NCI-H774 (cell line): ENCODE measurements at places on chromosomes 7 and 10.

- DNase-seq, result no peak
Observed at GRCh38 chr7:37497576-37497975, 48.9 kb upstream of the ELMO1 start.

GRCh38 chr10:93542358-93542791 lies 24.1 kb upstream of the FFAR4 start:
- peak; percentile 25 for DNase-seq

DNA sequence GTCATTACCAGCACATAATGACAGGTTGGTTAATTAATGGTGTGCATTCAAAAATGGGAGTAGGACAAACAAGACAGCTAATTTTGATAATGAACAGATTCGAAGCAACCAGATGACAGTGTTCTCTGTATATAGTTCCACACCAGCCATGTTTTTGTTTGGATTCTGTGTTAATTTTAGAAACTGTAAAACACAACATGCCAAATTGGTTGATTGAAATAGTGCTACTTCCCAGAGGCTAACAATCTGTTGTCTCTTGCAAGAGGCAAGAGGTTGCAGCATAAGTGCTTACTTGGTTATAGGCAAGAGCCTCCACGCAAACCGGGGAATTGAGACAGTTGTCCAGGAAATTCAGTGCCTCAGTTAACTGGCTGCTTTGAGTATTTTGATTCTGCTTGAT lies 170.2 kb upstream of the HABP2 start:
- DNase-seq, result no peak

- DNase-seq, result no peak
Observed at GRCh38 chr7:30694218-30694745, 12.0 kb upstream of the CRHR2 start.

DNA sequence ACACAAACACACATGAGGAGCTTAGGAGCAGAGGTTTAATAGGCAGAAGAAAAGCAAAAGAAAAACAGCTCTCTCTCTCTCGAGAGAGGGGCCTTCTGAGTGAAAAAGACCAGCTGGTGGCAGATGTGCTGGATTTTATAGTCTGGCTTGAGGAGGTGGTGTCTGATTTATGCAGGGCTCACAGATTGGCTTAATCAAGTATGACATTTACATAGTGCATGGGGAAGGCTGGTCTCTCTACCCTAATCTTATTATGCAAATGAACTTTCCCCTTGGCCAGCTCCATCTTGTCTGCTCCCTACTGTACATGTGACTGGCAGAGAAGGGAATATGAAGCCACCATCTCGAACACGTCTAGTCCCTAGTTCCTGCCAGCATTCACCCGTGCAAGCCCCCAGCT lies 219.5 kb upstream of the ZNF804B start:
- DNase-seq, result no peak

DNA sequence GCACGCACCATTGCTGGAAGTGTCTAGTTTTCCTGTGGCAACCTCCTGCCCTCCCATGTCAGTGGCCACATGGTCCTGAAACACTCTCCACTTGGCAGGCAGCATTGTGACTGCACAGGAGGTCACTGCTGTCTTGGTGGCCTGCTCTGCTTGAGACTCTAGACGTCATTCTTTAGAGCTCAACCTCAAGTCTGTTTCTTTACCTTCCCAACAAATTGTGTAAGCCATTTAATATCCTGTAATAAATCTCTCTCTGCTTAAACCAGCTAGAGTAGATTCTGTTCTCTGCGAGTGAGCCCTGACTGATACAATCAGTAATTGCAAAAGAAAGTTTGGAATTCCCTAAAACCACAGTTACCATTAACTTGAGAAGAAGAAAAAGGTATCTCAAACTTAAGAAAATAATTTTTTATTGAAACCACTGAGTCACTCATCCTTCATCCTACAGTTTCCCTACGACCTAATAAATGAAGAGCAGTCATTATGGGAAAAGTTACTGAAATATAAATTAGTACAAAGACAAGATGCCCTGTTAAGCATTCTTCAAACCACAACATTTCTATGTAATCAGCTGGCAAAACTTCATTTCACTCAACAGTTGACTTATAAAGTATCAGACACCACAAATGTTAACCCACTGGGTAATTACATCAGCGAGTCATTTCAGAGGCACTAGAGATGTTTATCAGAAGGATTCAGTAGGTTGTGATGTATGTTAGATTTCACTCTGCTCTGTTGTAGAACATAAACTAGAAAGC lies 18.0 kb downstream of the SLC25A13 start:
- DNase-seq, result no peak

- no peak for DNase-seq
Observed at GRCh38 chr10:77328272-77328816, 309.3 kb downstream of the KCNMA1 start.

DNA sequence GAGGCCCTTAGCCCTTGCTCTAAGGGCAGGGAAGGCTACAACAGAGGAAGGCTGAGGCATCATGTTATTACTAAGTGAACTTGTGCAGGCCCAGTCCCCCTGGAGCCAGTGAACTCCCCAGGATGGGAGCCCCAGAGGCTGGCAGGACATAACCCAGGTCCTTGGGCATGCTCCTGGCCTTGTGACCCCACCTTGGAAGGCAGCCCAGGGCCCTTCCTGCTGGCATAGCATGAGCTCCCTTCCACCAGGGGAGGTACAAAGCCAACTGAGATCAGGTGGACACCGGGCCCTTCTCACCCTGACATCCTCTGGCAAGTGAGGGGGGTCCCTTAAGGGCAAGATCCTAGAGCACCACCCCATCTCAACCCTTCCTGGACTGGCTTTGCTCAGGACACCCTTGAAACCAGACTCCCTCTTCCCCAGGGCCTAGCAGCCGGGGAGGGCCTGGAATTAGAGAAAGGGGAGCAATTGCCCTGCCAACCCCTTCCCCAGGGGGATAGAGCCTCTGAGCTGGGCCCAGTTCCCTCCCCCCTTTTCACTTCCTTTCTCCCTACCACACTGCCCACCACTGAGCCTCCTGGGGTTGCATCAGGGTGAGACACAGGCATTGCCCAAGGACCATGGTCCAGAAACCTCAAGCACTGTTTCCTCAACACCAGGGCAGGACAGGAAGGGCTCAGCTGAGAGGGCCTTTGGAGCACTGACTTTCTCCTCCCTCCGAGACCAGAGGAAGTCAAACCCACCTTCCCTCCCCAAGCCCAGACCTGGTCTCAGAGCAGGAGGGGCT lies 1.8 kb upstream of the VSIR start:
- DNase-seq, result no peak

DNA sequence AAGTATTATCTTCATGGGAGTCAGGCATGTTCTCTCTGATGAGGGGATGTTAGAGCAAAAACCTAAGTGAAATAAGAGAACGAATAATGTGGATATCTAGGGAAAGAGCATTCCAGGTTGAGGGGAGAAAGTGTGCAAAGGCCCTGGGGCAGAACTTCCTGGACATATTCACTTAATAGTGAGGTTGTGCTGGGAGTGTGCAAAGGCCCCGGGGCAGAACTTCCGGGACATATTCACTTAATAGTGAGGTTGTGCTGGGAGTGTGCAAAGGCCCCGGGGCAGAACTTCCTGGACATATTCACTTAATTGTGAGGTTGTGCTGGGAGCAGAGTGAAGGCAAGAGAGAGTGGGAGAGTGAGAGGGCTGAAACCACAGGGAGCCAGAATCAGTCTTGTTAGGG lies 11.8 kb downstream of the PON1 start:
- no peak for DNase-seq

- no peak for DNase-seq
Observed at GRCh38 chr7:116455009-116455408, 44.5 kb upstream of the CAV2 start.

GRCh38 chr7:92602352-92603088 lies 12.3 kb upstream of the FAM133B start:
- no peak for DNase-seq

DNA sequence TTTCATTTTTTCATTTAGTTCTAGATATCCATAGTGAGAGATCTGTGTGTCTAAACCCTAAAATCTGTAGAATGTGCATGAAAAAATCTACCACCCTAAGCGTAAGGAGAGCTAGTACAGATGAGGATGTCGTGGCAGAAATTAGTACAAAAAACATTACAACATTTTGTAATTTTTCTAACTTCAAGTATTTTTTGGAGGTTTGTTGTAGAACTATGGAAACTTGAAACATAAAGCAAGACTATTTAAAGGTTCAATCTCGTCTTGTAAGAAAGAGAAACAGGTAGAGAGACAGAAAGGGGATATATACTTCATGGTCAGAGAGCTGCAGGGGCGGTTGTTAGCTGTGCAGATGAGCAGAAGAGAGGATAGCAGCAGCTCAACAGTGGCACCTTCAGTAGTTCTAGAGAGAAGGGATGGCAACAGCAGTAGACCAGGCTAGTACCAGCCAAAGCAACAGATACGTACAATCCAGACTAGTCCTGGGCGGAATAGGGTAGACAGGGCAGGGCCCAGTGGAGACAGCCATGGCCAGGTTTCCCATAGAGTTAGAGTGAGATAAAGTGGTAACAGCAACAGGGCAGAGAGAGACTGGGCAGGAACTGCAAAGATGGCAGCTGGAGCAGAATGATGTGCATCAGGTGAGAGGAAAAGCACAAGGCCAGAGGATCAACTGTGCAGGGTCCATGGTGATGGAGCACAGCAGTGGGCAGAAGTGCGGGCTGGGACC lies 145.2 kb downstream of the FRMD4A start:
- peak; percentile 62 for DNase-seq

GRCh38 chr10:3213208-3213607 lies 40.6 kb upstream of the PITRM1 start:
- no peak for DNase-seq

DNA sequence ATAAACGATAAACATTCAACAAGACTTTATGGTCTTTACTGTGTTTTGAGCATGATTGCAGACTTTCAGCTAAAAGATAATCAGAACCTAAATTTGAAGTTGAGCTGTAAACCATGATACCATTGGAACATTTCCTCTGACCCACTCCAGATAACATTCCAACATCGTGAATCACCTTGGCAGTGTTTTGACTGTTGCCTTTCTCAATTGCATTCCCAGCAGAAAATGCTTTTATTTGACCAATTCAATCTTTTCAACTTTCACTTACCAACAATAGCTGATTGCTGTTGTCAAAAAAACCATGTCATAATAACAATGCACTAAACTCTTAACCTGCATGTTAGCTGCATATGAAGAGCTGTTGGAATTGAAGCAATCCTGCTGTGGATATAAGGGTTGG lies 165.5 kb downstream of the MDFIC start:
- DNase-seq, result no peak

GRCh38 chr10:102581401-102581800 lies 62.9 kb upstream of the TRIM8 start:
- no peak for DNase-seq

DNA sequence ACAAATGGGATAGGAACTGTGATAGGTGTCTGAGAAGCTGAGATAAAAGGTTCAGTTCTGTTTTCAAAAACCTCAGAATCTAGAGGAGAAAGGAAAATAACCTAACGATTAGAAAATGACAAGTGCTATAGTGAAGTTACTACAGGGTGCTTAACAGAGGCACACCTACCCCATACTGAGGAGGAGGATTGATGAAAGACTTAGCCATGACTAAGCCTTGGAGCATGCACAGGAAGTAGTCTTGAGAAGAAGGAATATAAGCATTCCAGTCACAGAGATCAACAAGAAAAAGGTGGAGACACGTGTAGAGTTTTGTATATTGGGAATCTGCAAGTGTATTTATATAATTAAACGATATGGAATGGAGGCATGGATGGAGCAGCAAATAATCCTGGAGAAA lies 1225.5 kb upstream of the CELF2 start:
- no peak for DNase-seq

GRCh38 chr10:100065084-100065660 lies 16.5 kb downstream of the CPN1 start:
- DNase-seq, result no peak

DNA sequence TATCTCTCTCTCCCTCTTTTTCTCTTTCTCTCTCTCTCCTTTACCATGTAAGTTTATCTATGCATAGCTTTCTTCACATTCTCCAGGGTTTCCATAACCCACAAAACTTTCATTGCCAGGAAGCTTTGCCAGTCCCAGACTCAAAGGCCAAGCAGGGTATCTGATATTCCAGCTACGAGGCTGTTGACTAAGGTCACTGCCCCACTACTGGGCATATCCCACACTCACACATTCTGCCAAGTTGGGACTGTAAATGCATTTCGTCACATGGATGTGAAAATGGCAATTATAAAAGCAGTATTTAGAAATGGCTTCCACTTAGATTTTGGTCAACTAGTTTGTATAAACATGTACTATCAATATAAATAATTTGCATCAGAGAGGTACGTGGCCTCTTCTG lies 43.3 kb upstream of the SEPTIN7 start:
- DNase-seq, result no peak

- DNase-seq, result no peak
Observed at GRCh38 chr10:106836933-106837663, 327.4 kb downstream of the SORCS1 start.

DNA sequence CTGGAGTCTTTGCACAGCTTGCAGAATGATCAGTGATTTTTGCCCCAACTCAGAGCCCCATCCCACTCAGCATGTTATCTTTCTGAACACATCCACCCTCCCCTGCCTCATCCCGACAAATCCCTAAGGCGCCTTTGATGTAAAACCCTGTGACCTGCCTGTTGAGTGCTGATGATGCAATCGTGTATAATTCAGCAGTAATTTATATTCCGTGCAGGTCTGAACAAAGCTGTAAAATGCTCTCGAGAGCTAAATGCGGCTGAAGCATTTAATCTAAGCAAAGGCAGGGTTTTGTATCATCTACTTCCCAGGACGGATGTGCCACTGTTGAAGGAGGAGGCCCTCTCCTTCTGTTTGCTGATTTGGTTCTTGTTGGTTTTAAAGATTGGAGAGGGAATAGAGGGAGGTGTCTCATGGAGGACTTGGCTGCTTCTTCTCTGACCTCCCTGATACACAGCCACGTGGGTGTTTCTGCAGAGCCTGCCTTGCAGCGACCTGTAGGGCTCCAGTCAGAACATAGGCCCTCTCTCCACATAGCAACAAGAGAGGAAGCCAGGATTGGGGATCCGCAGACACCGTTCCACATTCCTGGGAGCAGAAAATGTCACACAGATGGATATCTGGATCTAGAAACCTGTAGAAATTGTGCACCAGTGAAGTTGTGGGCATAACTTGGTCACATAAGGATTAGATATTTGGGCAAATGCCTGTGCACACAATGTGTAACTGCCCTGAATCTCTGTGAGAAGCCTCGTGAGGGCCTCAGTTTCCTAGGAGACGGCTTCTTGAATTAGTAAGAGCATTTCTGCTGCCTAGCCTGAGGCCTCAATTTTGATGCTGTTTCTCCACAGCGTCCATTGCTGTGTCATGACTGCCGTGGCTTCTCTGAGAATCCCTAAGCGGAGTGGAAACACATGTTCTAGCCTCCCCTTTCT lies 90.2 kb upstream of the AGK start:
- no peak for DNase-seq
